ENCODE measurements at places on chromosomes 5 and 9. TPM values are rescaled to one million over a fixed set of nuclear protein-coding genes. Genes with fewer than 3 reads are reported as not detected.

DNA sequence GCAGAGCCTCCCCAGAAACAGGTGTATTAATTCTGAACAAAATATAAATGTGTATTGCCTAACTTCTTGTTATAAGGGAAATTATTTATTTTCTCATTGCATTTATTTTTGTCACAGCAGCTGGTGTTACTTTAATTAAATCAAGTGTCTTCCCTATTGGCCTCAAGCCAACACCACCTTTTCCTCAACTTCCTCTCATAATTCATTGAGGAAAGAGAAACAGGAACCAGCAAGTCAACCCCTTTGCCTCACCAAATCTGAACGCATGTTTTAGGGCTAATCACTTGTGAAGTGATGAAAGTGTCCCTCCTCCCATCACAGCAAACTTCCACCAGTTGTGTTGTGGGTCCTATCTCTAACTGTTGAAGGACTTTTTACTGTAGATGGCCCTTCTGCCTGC lies 73.1 kb downstream of the DIRAS2 start:
- DNase-seq = no peak

GRCh38 chr9:136339173-136339957 lies 12.0 kb downstream of the GPSM1 start:
- peak; percentile 57 for DNase-seq

Gene DOK3
- 4.4 TPM for total RNA-seq

Gene ASS1
- 2.7 TPM for total RNA-seq

All from HT1080 (cell line).